ENCODE measurements at places on chromosomes 4 and X.

DNA sequence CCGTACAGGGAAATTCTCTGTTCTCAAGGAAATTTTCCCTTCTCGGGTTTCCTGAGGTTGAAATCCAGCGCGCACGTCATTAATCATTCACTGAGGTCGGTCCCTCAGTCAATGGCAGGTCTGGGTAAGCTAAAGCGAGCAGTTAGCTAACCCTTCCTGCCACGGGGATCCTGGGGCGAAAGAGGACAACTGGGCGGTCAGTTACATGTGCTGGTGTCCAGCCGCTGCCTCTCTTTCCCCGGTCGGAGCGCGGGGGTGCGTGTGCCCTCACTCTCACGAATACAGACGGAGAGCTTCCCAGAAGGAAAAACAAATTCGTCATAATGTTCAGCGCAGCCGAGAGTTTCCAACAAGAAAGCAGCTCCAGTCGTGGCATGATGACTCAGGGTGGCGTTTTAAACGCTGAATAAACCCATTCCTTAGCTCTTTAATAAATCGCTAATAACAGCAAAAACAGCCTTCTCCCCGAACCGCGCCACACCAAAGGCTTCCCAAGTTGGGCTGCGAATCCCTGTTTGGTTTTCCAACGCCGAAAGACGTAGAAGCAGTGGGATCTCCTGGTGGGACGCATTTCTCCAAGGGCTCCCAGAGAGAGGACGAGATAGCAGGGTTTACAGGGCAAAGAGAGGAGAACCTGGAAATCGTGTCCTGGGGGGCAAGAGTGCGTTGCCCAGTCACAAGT, 752 bp upstream of the FGF5 start:
- DNase-seq = no peak

- no peak for DNase-seq
These were observed 338.1 kb upstream of the ZCCHC13 start for GRCh38 chrX:73965833-73966232.

- DNase-seq = no peak
These were observed 4.4 kb upstream of the CCDC149 start for GRCh38 chr4:24917076-24917856.

DNA sequence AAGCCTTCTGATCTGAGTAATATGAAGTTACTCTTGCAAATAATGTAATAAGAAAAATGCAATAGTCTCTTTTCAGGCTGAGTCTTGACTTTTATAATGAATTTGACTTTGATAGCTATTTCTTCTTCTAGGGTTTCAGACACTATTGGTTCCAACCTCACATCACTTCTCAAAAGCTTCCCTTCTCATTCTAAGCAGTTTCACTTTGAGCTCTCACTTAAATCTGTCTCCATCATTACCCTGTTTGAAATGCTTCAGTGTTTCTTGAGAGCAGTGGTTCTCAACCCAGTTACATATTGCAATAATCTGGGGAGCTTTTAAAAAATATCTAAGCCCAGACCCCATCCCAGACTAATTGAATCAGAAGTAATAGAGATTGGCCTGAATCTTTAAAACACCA, 40.5 kb upstream of the BMP2K start:
- DNase-seq = no peak

- no peak for DNase-seq
These were observed 204.7 kb upstream of the S100G start for GRCh38 chrX:16445166-16445752.

GRCh38 chrX:122219735-122220134, 964.3 kb upstream of the GRIA3 start:
- no peak for DNase-seq

DNA sequence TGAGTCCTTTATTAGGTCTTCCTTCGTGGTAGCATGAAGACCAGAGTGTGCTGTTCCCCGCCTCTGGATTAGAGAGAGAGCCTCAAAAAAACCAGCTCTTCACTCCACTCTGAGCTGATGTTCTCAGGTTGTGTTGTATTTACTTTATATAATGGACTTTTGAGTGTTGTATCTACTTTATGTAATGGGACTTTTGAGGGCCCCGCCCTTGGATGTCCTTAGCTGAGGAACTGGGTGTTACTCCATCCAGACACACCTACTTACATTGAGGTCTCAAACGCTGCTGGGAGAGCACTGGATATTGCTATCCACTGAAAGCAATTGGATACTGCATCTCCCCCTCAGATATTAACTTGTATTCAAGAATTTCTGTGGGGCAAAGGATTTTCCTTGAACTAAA, 28.2 kb downstream of the ATP8A1 start:
- no peak for DNase-seq

DNA sequence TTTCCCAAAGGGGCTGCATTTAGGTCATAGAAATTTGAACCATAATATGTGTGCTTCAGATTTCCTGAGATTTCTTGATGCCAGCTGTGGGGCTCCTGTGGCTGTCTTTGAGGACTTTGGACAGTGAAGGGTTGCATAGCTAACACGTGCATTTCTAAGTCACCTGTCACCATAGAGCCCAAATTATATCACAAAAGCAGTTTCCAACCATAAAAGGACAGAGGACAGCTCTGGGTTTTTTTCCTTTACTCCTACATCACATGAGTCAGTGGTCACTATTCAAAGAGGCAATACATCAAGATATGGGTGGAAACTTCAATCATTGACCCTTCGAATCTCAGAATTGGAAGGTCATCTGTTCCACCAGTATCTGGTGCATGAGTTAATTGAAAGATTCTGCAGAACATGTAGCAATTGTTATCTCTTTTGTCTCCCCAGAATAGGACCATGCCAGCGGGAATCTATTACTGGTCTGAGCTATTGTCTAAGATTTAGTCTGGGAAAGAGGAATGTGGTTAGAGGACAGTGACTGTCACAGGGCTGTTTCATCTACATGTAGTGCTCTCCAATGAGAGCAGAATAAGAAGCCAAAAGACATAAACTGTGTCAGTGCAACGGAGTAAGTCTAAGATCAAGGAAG, 133.5 kb downstream of the AASDH start:
- DNase-seq = no peak

DNA sequence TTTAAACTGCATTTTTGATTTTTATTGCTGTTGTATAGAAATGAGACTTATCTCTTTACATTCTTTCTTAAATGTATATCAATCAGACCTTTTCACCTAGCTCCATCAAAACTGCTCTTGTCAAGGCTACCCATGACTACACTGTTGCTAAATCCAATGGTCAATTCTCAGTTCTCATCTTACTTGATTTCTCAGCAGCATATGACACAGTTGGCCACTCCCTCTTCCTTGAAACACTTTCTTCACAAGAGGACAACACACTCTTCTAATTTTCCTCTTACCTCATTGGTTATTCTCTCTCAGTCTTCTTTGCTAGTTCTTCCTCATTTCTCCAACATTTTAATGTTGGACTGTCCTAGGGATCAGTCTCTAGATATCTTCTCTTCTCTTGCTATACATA, 94.1 kb upstream of the CITED1 start:
- DNase-seq = no peak

- peak; percentile 26 for DNase-seq
These were observed 526.0 kb downstream of the MID1IP1 start for GRCh38 chrX:39327255-39327654.

- no peak for DNase-seq
These were observed 168.4 kb upstream of the WDR1 start for GRCh38 chr4:10285028-10285427.

- DNase-seq = no peak
These were observed 37.0 kb downstream of the ZFP42 start for GRCh38 chr4:188032583-188032982.

DNA sequence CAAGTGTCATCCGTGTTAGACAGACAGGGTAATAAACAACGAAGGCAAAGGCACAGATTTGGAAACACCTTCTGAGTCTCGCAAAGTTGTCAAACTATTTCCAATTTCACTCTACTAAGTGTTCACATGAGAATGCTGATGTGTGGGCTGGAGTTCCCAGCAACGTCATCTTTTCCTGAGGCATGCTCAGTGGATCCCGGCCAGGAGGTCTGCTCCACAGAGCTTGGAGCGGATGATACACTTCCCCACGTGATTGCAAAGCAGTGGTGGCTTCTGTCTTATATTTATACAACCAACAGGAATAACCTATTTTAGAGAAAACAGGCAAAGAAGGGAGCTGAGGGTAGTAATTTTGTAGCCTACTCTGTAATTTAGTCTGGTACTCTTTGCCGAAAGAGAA, 40.1 kb upstream of the PDK3 start:
- no peak for DNase-seq

DNA sequence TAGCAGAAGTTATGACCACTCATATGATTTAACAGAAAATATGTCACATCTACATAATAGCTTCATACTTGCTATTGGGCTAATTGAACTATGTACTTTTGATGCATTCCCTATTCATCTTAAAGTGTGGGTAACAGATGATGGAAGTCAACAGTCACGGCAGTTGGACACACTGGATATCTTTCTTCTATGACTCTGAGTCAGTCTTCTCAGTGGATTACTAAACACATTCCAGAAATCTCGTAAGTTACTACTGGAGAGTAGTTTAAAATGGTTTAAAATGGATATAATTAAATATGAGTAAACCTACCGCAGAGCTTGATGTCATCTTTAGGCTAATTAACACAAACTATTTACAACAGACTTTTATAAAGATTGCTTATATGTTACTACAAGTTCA, 30.1 kb upstream of the CFAP299 start:
- no peak for DNase-seq

DNA sequence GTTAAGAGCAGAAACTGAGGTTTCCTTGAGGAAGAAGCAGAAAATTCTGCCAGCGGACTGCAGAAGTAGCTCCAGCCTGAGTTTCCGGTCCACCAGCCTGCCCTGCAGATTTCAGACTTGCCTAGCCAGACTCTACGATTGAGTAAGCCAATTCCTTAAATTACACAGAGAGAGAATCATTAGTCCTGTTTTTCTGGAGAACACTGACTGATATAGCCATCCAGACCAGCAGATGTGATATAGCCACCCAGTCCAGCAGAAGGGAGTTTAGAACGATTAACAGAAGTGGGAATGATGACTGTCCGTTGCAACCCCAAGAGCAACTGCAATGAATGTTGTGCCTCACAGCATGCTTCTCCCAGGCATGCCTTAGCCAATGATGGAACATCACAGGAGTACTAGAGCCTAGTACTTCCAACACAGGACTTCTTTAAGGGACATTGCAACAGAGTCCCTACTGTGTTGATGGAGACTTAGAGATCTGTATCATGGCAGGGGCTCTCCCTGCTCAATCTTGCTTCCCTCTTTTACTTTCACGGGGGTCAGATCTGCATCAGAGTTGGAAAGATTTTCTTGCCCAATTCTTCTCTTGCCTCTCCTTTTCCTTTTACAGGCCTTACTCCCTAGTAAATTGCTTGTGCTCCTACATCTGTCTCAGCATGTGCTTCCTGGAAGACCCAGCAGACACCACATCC, 264.6 kb upstream of the CLNK start:
- DNase-seq = no peak

DNA sequence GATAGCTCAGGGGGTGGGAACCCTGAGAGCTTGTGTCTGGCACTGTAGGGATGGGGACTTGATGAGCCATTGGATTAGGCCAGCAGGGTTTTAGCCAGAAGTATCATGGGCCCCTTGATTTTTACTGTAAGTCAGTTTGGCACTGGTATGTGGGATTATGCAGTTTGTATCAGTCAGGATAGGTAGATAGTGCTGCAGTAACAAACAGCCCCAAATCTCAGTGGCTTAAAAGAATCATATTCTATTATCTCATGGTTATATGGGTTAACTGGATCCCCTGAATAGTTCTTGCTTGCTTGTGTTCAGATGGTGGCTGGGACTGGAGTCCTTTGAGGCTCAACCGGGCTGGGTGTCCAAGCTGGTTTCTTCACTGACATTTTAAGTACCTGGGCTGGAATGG, 56.5 kb downstream of the SORCS2 start:
- DNase-seq = no peak

- DNase-seq = peak; percentile 2
These were observed 730 bp downstream of the MANBA start for GRCh38 chr4:102759831-102760644.

DNA sequence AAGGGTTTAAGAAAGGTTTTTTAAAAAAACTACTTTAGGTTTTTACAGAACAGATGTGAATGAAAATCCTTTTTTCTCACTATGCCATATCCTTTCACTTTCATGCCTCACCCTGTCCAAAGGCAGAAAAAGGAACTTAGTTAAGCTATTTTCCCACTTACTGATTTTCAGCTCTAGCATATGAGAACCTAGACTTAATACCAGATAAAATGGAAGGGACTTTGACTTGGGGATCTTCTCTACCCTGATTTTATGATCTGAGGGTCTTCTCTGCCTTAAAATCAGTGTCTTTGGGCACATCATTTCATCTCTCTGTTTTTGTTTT, 42.4 kb downstream of the FNIP2 start:
- DNase-seq = no peak

DNA sequence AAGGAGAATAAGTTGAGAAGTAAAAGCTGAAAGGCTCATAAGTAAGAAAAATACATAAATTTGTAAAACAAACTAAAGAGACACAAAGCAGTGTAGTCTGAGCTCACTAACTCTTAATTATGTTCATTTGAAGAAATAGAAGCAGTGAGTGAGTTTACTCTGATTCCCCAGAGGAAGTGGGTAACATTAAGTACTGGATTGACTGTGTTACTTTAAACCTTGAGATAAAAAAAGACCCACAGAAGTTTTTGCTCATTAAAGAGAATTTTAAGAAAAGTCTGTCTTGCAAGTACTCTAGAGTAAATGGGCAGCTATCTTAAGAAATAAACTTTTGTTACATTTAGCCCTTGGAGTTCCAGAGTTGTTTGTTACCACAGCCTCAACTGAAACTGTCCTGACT, 2466.9 kb downstream of the PCDH7 start:
- no peak for DNase-seq

DNA sequence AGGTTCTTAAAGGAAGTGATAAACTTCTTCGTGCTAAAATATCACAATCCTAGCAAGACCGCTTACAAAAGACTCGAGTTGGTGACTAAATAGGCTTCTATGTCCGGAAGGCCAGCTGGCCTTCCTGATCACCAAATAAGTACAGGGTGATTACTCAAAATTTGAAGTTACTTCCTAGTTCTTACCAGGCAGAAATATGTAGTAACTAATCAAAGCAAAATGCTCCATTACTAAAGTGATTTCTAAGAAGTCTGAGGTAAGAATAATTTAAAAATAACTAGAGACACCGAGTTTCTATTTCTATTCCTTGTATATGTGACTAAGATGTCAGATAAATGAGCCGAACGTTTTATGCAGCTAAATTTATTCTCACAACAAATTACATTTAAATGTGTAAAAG, 62.2 kb downstream of the NSUN7 start:
- no peak for DNase-seq

DNA sequence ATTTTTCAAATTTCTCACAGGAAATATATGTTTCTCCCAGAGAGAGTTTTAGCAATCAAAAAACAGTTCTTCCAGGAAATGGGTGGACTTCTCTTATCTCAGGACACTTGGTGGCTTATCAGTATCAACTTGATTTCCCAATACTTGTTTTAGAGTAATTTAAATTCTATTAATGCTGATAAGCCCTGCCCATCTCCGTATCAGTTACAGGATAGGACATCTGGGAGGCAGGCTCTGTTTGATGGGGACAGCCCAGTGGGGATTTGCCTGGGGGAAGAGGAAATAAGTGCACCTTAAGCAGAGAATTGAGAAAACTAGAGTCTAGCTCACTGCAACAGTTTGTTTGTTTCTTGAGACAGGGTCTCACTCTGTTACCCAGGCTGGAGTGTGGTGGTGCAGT, 43.2 kb upstream of the PDGFRA start:
- no peak for DNase-seq

All from activated naive CD8-positive, alpha-beta T cell treated with anti-CD3 and anti-CD28 coated beads for 36 hours (primary cell).